ENCODE measurements at places on chromosomes 11 and 22.
A peak's percentile ranks its signal among the peaks of the same experiment; 100 is the strongest.

GRCh38 chr22:39176143-39176713, 23.7 kb upstream of the CBX7 start:
- no peaks in the 10 kb centered on the region for H3K36me3 ChIP-seq
- DNase-seq, result peak; percentile 67
- no peaks in the 10 kb centered on the region for H3K27me3 ChIP-seq
- no peak overlapping the region for H3K4me3 ChIP-seq

DNA sequence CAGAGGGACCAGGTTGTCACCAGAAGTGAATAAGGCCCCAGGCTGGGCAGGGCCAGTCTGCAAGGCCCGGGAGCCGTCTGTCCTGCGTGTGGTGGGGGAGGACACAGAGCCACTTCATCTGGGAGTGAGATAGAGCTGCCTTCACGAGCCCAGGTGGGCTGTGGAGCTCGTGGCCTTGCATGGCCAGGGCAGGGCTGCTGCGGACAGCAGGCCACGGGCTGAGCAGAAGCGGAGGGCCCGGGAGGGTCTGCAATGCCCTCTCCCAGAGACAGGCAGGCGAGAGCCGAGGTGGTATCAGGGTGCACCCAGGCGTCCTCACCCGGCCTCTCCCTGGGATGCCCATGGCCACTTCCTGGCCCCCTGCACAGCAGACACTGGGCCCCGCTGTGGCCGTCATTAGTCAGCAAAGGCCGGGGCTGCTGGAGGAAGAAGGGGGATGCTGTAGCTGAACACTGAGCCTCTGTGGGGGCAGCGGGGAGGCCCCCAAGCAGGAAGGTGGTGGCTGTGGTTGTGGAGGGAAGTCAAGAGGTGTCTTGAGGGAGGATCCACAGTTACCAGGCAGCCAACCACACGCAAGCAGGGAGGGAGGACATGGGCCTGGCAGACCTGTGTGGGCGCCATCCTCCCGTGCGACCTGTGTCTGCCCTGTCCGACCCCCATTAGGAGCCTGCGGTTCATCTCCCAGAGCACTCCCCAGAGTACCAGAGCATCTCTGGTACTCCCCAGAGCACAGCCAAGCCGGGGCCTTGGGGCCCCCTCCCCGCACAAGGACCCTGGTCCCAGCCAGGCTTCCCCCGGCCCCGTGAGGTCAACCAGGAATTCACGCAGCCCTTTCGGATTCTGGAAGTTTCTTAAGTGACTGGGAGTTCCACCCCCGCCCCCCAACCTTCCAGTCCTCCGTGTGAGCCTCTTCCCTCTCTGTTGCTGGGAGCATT, 1109.5 kb downstream of the BRD1 start:
- peaks cover 20% of the 10 kb centered on the region for H3K4me1 ChIP-seq
- peaks cover 5% of the 10 kb centered on the region for H3K27me3 ChIP-seq
- no peak overlapping the region for H3K4me3 ChIP-seq
- H3K27ac ChIP-seq, result peak overlapping the region; percentile 88
- peaks cover 3% of the 10 kb centered on the region for H3K36me3 ChIP-seq

GRCh38 chr11:25065746-25066145, 568.9 kb downstream of the LUZP2 start:
- H3K4me3 ChIP-seq, result no peak overlapping the region
- no peaks in the 10 kb centered on the region for H3K27me3 ChIP-seq
- H3K4me1 ChIP-seq, result peaks cover 12% of the 10 kb centered on the region
- H3K36me3 ChIP-seq, result peaks cover 2% of the 10 kb centered on the region

DNA sequence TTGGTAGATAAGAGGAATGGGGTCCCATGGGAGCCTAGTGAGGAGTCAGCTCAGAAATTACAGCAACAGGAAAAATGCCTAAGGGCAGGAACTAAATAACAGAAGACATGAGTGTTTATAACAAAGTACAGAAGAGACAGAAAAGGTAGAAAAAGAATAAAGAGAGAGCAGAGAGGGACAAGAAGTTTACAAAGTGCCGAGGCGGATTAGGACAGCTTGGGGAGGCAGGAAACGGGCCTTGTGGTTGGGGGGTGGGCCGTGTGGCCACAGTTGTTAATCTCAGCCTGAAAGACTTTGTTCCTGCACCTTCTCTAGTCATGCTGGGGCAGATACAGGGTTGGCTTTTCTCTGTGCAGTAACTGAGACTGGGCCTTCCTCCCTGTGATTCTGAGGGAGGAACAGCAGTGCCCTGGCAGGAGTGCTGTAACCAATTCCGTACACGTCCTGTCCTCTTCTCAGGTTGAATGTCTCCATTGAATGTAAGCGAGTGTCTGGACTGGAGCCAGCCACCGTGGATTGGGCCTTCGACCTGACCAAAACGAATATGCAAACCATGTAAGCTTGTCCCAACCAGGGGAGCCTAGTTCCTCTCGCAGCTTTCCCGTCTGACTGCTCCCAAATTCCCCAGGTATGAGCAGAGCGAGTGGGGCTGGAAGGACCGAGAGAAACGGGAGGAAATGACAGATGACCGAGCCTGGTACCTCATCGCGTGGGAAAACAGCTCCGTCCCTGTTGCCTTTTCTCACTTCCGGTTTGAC, 13.2 kb downstream of the NAA40 start:
- no peaks in the 10 kb centered on the region for H3K4me1 ChIP-seq
- H3K36me3 ChIP-seq, result peaks cover 23% of the 10 kb centered on the region
- no peaks in the 10 kb centered on the region for H3K27me3 ChIP-seq
- H3K4me3 ChIP-seq, result no peak overlapping the region

DNA sequence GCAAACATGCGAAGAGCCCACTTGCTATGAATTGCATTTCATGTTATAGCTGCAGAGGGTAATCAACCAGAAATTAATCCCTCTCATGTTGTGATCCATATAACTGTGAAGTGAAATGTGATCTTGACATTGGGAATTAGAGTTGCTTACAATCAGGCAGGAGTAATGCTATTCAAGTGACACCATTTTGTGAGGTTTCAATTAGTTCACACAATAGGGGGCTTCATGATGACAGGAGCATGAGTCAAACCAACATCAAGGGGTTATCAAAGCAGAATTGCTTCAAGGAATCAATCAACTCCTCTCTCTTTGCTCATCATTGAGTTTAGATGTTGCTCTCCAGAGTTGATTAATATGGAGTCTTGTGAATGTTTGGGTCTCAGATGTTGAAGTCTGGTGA, 1585.2 kb upstream of the TENM4 start:
- no peak overlapping the region for H3K4me3 ChIP-seq
- H3K27ac ChIP-seq, result no peak overlapping the region
- H3K27me3 ChIP-seq, result no peaks in the 10 kb centered on the region
- no peak for DNase-seq
- no peaks in the 10 kb centered on the region for H3K36me3 ChIP-seq

DNA sequence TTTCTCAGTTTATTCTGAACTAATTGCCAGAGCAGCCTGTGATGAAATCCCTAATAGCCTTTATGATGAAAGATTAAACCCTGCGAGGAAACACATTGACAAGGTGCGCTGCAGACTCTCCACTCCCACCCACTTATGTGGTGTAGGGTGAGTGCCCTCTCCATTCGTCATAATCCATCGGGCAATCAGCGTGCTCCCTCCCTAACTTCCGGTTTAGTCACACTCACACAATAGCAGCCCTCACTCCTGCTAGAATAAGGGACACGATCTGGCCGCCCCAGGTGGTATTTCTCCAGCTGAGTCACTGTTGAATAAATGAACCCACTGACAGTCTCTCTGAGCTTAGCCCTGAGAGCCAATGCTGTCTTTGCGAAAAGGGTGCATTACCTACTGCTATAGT, 188.3 kb downstream of the OPCML start:
- H3K36me3 ChIP-seq, result no peaks in the 10 kb centered on the region
- H3K4me3 ChIP-seq, result no peak overlapping the region
- H3K27ac ChIP-seq, result no peak overlapping the region
- no peaks in the 10 kb centered on the region for H3K4me1 ChIP-seq
- H3K27me3 ChIP-seq, result peaks cover 51% of the 10 kb centered on the region

DNA sequence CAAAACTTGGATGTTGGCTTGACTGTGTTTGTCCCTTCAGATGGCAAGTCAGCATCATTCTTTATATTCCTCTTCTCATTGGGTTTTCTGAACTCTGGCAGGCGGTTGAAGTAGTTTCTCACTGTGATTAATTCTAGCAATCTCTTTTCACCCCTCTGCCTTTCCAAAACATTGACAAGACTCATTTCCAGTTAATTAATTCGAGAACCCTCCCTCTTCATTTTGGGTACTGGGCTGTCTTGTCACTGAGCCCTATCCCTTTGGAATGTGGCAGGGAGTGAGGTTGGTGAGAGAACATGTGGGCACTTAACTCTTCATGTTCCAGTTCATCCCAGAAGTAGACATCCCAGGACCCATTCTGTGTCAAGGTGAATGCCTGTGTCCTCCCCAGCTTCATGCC, 133.0 kb downstream of the WNT7B start:
- no peaks in the 10 kb centered on the region for H3K27me3 ChIP-seq
- H3K36me3 ChIP-seq, result peaks cover 21% of the 10 kb centered on the region
- peak overlapping the region; percentile 1 for H3K27ac ChIP-seq
- H3K4me3 ChIP-seq, result no peak overlapping the region
- peaks cover 11% of the 10 kb centered on the region for H3K4me1 ChIP-seq
- DNase-seq, result no peak

DNA sequence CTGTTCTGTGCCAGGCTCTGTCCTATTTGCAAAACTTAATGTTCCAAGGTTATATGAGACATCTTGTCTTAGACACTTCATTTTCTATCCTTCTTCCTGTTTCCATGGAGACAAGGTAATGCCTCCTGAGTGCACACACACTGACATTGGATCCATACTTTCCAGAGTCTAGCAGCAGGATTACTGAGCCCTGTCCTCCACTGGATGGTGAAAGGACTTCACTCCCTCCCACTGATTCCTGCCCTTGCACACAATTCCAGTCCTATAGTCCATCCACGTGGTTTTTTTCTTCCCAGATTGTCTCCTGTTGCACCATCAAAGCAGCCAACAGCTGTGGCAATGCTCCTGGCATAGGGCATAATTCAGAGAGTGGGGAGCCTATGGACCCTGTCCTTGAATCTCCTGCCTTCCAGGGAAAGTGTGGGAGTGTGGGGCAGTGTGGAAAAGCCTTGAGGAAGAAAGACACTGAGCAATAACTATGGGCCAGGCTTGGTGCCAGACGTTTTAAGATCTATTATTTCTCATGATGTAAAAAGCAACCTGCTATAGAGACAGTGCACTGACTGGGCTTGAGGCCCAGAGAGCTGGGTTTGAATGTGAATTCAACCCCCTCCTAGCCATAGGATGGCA, 31.3 kb downstream of the SERPINH1 start:
- peaks cover 12% of the 10 kb centered on the region for H3K27me3 ChIP-seq
- H3K4me1 ChIP-seq, result peaks cover 31% of the 10 kb centered on the region
- H3K36me3 ChIP-seq, result no peaks in the 10 kb centered on the region
- no peak overlapping the region for H3K4me3 ChIP-seq

GRCh38 chr22:48880749-48881148, 946.9 kb downstream of the BRD1 start:
- H3K36me3 ChIP-seq, result no peaks in the 10 kb centered on the region
- H3K27ac ChIP-seq, result no peak overlapping the region
- H3K4me1 ChIP-seq, result peaks cover 4% of the 10 kb centered on the region
- H3K4me3 ChIP-seq, result no peak overlapping the region

GRCh38 chr11:101129203-101129943, at the start of gene PGR:
TSS of gene PGR (minus strand) at chr11:101129813. CDS start at chr11:101129070, 743 bp downstream.
- H3K4me1 ChIP-seq, result peaks cover 14% of the 10 kb centered on the region
- H3K4me3 ChIP-seq, result peak within 1 kb of the TSS; percentile 48
- no peaks in the 10 kb centered on the region for H3K36me3 ChIP-seq
- no peak within 1 kb of the TSS for H3K27ac ChIP-seq

- H3K27me3 ChIP-seq, result peaks cover 23% of the 10 kb centered on the region
- no peak for DNase-seq
- H3K4me3 ChIP-seq, result no peak overlapping the region
- peaks cover 5% of the 10 kb centered on the region for H3K4me1 ChIP-seq
- H3K36me3 ChIP-seq, result peaks cover 4% of the 10 kb centered on the region
Measured at GRCh38 chr22:44379817-44380755, 67.3 kb upstream of the SHISAL1 start.

DNA sequence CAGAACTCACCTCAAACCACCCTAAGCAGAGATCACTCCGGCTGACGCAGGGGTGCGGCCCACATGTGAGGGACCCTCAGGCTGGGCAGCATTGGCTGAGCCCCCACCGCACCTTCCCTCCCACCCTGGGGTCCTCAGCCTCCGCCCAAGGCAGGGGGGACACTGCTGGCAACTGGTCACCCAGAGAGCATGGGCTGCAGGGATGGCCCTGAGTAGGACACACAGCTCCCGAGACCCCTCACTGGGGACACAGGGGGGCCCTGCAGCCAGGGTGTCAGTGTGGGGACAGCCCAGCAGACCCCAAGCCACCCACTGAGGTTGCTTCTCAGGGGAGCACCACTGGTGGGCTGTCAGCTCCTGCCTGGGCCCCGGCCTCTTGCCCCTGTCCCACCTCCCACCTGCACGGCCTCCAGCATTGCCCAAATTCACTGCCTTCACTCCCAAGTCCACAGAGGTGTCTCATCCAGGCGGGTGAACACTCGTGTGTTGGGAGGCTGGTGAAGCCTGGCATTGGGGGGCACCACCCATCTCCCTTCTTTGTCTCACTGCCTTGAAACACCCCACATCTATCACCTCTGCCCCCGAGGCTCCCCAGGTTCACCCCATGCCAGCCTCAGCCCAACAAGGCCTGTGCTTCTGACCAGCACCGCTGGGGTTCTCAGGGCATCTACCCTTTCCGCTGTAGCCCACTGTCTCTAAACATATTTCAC, 4.7 kb downstream of the C11orf21 start:
- H3K4me1 ChIP-seq, result peaks cover 3% of the 10 kb centered on the region
- peaks cover 36% of the 10 kb centered on the region for H3K27me3 ChIP-seq
- no peak for DNase-seq

DNA sequence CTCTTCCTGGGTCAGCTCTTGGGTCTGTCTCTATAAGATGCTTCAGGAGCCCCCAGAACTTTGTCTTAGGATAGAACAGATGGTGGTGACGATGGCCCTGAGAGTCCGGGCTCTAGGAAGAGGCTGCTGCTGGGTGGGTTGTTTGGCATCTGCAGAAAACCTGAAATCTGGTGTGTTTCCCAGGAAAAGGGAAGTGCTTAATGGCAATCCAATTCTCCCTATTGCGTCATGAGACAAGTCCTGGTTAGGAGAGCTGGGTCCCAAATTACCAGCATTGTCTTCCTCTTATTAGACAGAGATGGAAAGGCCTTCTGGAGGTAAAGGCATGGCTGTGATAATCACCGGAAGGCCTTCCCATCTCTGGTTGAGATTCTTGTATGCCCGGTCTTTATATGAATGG, 48.9 kb upstream of the GRAMD1B start:
- no peak for DNase-seq
- peaks cover 42% of the 10 kb centered on the region for H3K4me1 ChIP-seq
- no peak overlapping the region for H3K4me3 ChIP-seq

GRCh38 chr11:66268952-66269905, 790 bp downstream of the RAB1B start:
- peaks cover 17% of the 10 kb centered on the region for H3K4me1 ChIP-seq
- H3K4me3 ChIP-seq, result peak overlapping the region; percentile 92
- peaks cover 27% of the 10 kb centered on the region for H3K36me3 ChIP-seq
- DNase-seq, result no peak
- no peaks in the 10 kb centered on the region for H3K27me3 ChIP-seq

GRCh38 chr11:60206616-60207015, 23.7 kb upstream of the MS4A6A start:
- H3K27me3 ChIP-seq, result peaks cover 2% of the 10 kb centered on the region
- no peak overlapping the region for H3K4me3 ChIP-seq
- no peak overlapping the region for H3K27ac ChIP-seq
- H3K36me3 ChIP-seq, result no peaks in the 10 kb centered on the region
- DNase-seq, result no peak
